ENCODE measurements at places on chromosomes 1 and 21.

GRCh38 chr21:35940074-35940927 is 120.0 kb downstream of the SETD4 start:
- DNase-seq: no peak

- no peak for DNase-seq
Observed at GRCh38 chr1:30484668-30485067, 238.7 kb downstream of the MATN1 start.

DNA sequence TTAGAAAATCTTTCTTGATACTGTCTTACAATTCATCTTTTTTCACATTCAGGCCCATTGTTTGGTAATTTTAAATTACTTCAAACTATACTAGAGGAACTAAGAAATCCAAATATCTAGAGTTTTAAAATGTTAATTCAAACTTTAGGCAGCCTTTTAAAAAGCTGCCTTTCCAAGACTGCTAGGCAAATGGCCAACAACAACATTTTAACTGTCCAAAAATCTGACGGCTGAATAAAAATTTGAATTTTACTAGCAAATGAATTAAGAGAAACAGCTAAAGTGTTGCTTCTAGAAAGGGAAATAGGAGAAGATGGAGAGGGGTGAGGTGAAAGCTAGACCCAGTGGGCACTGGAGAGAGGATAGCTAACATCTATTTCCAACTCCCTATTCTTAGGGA is 17.2 kb downstream of the DPYD start:
- DNase-seq: no peak

- no peak for DNase-seq
Observed at GRCh38 chr1:93728480-93729131, 47.0 kb upstream of the BCAR3 start.

DNA sequence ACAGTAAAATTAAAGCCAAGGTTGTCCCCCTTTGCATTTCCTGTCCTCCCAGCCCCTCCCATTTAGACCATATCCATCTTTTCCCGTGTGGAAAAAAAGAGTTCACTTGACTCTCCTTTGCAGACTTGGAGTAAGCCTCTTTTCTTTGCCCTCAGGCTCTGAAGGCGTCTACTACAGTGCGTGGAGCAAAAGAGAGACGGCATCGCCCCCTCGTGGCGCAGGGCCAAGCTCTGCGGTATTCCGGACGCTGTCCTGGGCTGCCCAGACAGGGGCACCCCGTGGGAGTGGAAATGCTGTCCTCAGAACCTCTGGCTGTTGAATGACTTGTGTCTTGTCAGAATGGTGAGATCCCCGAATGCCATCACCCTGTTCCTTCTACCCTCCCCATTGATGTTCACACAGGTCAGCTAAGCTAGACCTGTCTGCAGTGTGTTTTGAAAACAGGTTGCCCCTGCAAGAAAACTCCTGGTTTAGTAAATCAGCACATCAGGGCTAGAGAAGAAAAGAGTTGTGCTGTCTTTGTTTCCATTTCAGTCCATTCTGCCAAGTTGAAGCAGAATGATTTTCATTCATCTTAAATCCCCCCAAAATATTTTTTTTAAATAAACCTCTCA is 12.3 kb upstream of the GJA8 start:
- peak; percentile 53 for DNase-seq

GRCh38 chr1:234962340-234962989 is 166.2 kb downstream of the TOMM20 start:
- no peak for DNase-seq

- peak; percentile 82 for DNase-seq
Observed at GRCh38 chr1:206579747-206580437, 32.4 kb downstream of the EIF2D start.

DNA sequence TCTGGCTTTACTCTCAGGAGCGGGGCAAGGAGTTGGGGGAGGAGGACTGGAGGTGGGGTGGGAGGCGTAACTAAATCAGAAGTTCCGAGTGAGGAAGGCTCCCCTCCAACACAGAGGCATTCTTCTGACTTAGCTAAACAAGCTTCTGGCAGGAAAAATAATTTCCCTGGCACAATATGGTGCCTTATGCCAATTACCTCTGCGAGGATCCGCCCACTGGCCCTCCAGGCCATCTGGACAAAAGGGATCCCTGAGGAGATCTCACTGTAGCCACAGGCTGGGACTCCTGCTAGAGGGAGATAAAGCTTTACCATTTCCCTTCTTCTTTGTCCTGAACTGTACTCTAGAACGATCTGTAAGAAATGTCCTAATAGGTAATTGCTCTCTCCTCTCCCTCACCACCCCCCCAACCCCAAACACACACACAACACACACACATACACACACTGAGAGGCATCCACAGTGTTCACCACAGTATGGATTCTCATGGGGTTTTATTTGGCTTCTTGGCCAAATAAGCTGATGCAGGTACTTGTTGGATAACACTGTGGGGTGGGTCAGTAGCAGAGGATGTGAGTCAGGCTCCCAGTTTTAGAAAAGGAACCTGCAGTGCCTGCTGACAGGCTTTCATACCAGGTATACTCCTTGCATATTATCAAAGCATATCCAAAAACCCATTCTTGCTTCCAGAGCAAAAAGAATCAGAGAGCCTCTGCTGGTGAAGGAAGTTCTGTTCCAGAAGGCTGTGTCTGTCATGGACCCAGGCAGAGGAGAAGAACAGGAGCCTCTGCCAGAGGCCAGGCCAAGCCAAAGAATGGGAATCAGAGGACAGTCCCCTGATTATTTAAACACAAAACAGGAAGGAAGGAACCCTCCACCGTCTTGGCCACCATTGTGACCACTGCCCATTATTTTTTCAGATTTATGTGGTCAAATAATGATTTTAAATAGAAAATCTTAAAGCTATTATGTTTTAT is 169.1 kb downstream of the C1orf21 start:
- no peak for DNase-seq

DNA sequence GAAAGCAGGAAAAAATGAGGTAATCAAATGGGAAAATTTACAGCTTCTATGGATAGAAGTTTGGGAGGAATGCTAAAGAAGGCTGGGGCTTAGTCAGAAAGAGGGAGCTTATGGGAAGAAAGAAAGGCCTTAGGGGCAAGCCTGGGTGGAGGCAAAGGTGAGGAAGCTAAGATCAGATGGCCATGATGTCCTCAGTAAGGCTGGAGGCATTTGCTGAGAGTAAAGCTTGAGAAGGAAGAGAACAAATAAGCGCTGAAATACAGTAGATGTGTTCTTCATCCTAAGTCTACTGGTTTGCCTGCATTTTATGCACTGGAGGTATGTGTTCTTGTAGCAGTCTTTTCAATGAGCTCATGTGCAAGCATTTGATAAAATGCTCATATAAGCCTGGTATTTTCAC is 355.4 kb downstream of the BRINP2 start:
- DNase-seq: no peak

DNA sequence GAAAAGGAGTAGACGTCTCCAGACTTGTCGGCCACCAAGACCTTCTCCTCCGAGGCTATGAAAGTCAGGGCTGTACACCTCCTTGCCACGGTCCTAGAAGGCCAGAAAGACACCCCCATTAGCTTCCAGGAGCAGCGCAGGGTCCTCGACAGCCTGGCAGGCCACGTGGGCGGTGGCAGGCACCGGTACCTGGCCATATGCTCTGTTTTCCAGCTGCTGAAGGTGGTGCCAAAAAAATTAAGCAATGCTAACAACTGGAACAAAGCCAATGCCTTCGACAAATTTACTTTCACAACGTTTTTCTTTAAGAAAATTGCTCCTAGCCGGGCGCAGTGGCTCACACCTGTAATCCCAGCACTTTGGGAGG is 15.9 kb downstream of the WDR4 start:
- no peak for DNase-seq

- no peak for DNase-seq
Observed at GRCh38 chr1:32219022-32219421, 3.1 kb downstream of the TMEM234 start.

DNA sequence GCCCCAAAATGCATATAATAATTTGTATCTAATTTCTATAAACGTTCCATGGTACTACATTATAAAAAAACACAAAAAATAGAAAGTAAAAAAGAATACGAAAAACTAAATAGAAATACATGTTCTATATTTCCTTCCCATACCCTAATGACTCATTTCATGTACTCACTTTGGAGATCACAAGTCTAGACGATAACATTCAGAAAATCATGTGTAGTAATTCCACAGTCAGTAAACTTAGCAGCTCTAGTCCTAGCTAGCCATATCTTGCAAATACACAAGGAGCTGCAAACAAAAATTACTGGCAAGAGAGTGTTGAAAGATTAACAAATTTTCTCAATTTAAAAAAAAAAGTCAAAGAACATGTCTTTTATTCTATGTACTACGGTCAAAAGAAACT is 1.4 kb downstream of the GOLPH3L start:
- no peak for DNase-seq

GRCh38 chr1:171472183-171472647 is 13.1 kb upstream of the PRRC2C start:
- DNase-seq: no peak

DNA sequence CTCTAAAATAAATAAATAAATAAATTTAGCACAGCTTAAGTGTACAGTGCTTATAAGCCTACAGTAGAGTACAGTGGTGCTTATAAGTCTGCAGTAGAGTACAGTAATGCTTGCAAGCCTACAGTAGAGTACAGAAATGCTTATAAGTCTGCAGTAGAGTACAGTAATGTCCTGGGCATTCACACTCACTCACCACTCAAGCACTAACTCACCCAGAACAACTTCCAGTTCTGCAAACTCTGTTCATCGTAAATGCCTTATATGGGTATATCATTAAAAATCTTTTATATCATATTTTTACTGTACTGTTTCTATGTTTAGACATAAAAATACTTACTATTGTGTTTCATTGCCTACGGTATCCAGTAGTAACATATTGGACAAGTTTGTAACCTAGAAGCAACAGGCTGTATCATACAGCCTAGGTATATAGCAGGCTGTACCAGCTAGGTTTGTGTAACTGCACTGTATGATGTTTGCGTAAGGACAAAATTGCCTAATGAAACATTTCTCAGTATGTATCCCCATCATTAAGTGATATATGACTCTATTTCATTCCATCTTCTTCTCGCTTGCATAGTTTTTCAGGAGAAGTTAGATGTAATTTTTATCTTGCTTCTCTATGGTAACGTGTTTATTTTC is 14.0 kb upstream of the S100B start:
- no peak for DNase-seq

DNA sequence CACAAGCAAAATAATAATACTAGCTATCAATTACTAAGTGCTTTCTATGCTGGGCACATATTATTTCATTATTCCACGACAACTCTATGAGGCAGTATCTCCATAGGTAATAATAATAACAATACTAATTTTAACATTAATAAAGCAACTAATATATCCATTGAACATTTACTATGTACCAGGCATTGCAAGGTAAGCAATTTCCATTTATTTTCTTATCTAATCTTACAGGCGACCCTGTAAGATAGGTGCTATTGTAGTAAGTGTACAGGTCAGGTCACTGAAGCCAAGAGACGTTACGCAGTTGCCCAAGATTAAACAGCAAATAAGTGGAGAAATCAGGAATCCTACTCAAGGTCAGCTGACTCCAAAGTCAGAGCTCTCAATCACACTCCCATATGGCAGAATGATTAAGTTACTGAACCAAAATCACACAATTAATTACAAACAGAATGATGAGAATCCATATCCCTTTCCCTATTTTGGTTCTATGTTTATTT is 198.4 kb downstream of the SLC45A1 start:
- DNase-seq: no peak

GRCh38 chr1:87331365-87332241 is 2.9 kb downstream of the LMO4 start:
- peak; percentile 73 for DNase-seq

- DNase-seq: no peak
Observed at GRCh38 chr1:80341021-80341420, 1334.5 kb upstream of the ADGRL4 start.

DNA sequence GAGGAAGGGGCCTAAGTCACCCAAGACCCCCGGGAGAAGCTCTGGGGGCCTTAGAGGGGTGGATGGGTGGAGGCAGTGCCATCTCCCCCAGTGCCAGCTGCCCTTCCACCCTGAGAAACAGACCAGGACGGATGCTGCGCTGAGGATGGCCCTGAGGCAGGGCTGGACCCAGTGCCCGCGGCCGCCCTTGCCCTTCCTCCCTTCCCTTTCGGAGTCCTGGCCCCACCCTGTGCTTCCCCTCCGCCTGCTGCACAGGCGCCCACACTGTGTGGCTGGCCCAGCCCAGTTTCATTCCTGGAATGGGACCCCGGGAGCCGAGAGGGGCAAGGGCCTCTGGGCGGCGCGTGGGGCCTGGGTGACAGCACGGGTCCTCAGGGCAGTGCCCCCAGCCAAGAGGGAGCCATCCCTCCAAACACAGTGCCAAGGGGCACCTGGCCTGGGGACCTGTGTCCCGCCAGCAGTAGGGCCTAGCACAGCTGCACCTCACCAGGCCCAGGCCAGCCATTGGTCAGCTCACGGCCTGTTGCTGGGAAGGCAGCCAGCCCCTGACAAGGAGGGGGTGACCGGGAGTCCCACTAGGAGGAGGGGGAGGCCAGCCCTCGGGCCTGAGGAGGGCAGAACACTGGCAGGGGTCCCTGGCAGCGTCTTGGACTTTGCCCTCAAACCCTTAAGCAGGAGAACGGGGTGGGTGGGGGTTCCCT is 13.4 kb upstream of the SKI start:
- DNase-seq: no peak

DNA sequence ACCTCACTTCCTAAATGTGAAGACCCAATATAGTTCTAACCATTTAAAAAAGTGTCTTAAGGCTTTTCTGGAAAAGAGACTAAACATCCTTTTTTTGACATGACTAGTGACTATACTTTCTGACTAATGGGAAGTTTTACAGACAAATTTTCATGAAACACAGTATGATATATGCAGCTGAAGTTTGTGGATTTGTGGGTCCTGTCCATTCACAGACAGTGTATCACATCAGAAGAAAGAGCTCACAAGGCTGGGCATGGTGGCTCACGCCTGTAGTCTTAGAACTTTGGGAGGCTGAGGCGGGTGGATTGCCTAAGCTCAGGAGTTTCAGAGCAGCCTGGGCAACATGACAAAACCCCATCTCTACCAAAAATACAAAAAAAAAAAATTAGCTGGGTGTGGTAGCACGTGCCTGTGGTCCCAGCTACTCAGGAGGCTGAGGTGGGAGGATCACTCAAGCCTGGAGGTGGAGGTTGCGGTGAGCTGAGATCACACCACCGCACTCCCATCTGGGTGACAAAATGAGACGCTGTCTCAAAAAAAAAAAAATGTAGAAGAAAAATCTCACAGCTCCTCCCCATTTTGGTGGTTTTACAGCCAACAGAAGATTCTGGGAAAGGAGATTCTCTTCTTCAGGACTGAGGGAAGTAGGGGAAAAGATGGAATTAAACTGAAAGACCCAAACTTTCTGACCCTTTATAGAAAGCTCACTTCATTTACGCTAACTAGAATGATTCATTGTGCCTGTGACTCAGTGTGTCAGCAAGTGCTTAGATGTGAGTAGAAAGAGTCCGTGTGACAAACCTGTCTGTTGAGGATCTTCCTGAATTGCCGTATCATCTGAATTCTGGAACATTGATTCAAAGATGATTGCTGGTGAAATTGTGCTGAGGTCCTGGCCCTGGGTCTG is 15.2 kb upstream of the YRDC start:
- DNase-seq: no peak

- no peak for DNase-seq
Observed at GRCh38 chr1:7008975-7009740, 223.9 kb downstream of the CAMTA1 start.

Measured in T-helper 9 cell (primary cell).